ENCODE measurements at places on chromosomes 13 and 19.

DNA sequence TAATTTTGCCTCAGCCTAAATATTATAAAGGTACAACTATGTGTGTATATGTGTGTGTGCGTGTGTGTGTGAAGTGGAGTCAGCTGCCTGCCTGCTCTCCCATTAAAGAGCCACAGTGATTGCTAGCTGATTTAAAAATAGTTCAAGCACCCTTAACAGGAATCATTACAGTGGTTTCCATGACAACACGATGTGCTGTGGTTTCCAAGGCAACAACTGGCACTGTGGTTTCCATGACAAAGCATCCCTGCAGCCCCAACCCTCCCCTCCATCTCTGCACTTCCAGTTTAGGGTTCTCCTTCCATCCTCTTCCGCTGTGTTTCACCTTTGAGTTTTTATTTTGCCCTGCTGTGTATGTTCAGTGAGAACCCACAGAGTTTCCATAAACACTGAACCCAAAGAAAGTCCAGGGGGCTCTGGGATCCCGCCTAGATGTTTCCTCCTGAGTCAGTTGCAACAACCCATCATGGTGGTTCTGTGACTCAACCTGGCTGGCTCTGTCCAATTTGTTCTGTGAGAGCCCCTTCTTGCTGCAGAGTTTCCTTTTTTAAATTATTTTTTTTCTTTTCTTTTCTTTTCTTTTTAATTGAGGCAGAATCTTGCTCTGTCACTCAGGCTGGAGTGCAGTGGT is 7.1 kb upstream of the PNMA8A start:
- no peak for DNase-seq

DNA sequence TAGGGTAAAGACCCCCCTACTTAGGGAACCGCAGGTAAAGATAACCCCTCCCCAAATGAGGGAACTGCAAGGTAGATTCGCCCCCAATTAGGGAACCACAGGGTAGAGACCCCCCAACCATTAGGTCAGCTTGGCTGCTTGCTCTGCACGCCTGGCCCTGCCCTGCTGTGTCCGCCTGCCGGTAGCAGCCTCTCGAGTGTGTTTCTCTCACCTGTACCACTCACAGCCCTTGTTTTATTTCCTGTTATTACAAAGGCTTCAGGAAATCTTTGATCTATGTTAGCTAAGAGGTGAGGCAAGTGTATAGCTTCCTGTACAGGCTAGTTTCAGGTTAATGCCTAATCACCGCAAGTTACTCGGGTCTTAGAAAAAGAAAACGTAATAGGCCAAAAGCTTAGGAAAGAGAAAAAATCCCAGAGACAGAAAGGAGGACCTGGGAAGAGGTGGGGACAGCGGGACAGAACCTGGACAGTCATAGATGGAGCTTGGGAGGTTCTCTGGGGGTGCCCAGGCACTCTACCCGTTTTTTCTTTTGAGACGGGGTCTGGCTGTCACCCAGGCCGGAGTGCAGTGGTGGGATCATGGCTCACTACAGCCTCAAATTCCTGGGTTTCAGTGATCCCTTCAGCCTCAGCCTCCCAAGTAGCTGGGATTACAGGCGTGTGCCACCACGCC is 23.1 kb upstream of the EIF3G start:
- DNase-seq: no peak

DNA sequence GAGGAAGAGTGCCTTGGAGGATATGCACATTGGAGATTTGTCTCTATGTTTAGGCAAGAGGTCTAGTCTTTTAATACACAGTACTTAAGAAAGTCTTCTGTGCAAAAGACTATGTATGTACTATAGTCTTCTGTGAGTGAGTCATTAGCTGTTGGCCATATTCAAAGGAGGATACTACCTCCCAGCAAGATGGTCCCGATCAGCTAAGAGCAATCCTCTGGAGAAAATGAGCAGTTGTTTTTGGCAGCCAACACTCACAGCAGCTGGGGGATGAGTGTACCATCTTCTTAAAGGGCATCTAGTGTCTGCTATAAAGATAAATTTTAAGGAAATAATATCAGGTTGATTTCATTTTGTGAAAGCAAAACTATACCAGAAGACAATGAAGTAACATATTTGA is 487.8 kb downstream of the KCTD12 start:
- DNase-seq: no peak

- no peak for DNase-seq
Observed at GRCh38 chr13:90293793-90294361, 1053.6 kb upstream of the MIR17HG start.

DNA sequence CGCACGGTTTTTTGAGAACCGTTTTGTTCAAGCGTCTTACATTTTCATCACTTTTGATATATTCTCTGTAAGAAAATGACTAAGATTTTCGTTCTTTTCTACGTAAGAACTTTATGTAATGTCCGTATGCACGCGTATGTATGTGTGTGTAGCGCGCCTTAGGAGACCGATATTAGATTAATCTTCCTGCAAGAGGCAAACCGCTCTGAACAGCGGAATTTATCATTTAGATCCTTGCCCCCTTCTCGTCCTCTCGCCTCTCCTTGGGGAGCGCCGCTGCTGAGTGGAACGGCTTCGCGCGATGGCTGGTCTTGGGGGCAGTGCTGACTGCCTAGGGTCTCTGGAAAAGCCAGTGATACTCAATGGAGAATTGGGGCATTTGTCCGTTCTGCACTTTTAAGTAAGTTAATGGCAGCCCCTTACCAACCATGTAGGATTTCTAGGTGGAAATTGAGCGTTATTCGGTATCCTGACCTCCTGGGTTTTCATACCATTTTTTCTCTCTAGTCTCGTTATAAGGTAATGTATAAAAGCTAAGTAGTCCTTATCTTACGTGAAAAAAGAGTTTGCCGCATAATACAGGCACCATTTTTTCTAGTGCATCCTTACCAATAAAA is 4.7 kb downstream of the MAB21L1 start:
- no peak for DNase-seq

GRCh38 chr19:10690341-10690781 is 10.9 kb upstream of the QTRT1 start:
- no peak for DNase-seq

DNA sequence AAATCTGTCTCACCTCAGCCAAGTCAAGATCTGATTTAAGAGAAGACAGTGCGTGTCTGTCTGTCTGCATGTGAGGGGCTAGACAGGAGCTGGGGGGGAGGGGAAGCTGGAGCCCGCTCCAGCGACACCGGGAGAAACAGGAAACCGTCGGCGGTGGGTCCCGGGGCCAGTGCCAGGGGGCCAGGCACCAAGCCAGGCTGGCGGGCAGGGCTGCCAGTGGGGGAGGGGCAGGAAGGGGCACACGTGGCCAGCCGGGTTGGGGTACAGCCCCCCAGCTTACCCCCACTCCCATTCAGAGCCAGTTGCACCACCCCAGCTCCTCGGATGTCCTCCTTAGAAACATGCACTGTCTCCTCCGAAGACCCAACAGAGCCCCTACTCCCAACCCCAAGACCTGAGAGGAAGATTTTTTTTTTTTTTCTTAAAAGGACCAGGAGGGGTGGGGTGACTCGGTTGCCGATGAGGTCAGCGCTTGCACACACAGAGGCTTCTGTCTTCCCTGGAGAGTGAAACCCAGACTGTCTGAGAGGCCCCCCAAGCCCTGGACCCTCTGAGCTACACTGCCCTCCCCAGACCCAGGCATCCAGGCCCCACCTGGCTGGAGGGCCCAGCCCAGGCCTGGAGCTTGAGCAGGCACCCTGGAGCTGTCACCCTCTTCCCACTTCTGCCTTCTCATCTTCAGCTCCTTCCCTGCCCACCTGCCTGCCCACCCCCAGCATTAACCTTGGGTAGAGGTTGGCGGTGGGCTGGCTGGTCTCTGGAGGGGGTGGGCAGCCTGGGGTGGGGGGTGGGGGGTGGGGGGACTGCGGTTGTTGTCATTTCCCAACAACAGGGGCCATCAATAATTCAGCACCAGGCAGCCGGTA is 4.0 kb downstream of the ERF start:
- DNase-seq: no peak

DNA sequence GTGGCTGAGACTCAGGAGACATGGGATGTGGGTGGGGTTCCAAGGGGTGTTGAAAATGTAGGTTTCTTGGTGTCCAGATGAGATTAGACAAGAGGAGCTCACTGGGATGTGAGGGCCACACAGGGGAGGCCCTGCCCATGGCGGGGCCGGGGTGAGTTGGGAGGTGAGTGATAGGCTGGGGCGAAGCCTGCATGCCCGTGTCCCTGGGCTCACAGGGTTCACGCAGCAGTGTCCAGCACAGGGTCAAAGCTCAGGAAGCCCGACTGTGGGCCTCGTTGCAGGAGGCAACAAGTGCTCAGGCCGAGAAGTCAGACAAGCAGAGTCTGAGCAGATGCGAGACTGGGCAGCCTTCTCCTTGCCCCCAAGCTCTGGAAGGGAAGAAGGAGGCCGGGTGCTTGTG is 27.2 kb downstream of the CCDC8 start:
- no peak for DNase-seq

DNA sequence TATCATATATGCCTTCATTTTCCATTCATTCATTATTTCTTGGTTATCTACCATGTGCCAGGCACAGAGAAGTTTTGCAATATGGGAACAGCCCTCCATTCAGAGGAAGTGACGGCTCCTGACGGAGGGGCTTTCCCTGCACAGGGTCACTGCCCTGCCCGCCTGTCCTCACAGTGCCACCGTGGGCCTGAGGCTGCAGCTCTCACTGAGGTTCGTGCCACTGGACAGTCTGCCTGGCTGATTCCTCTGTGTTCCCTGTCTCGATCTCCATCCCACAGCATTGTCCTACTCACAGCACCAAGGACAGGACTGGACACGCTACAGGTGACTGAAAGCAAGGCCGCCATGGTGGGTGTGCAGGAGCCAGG is 92.7 kb downstream of the TSHZ3 start:
- DNase-seq: no peak

GRCh38 chr13:47215736-47216135 is 318.9 kb upstream of the HTR2A start:
- no peak for DNase-seq

GRCh38 chr13:64073203-64073602 is 2657.6 kb upstream of the PCDH20 start:
- DNase-seq: no peak

DNA sequence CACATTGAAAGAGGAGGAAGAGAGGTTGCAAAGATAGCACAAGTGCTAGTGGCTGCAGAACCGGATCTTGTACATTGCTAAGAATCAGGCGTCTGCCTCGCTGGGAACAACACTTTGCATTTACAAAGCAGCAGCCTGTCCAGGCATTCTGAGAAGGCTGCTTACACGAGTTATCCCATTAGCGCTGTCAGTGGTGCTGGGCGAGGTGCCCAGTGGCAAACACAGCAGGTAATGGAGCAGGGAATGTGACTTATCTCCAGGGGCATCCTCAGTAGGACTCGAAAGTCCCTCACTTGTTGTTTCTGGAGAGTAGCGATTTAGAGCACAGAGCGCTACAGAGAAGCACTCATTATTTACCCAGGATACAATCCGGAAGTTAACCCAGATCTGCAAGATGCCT is 209.6 kb downstream of the OLFM4 start:
- no peak for DNase-seq

DNA sequence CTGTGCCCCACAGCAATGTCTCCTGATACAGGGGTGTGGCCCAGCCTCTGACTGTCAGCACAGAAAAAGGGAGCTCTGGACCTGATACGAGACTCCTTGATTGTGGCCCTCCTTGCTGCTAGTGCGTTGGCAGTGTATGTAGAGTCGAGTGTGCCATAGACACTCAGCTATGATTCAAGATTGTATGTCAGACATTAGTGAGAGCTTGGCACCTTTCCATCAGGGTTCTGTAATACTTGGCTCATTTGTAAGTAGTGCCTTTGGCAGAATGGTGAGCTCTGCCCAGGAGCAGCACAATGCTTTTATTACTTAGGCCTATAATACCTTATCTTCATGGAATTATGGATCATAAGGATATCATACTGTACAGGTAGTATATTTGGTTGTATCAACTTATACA is 83.4 kb downstream of the ATP8A2 start:
- DNase-seq: no peak

DNA sequence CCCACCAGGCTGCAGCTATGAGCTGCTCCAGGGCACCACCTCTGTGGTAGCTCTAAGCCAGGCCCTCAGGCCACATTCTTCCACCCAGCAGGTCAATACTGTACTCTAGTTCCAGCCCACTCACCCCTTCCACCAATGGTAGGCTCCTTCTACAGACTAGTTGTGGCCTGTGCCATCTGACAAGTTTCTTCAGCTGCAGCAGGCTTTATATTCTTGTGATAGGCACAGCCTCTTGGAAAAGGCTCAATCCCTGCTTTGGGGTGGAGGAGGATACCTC is 8.5 kb downstream of the MICU2 start:
- no peak for DNase-seq

DNA sequence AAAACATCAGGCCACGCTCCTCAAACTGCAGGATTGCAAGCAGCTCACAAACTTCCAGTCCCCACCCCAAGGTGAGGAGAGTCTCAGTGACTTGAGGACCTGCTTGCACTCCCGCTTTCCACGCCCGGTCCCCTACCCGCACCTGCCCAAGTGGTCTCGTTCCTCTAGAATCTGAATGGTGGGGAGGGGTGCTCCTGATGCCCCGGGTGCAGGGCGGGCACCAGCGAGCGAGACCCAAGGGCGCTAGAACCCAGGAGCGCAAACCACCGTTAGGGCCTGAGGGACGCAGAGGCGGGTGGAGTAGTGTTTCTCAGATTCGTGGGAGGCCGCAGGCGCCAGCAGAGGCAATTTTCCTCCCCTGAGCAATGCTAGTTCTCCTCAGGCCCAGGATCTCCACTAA is 40.3 kb downstream of the SOX1 start:
- no peak for DNase-seq

- no peak for DNase-seq
Observed at GRCh38 chr13:84263354-84264069, 381.2 kb upstream of the SLITRK1 start.

Measured in NCI-H1048 (cell line).